ENCODE measurements at places on chromosomes 11 and 22. TPM values are rescaled to one million over a fixed set of nuclear protein-coding genes. Genes with fewer than 3 reads are reported as not detected.

The MUC15 gene
- not detected for total RNA-seq

DNA sequence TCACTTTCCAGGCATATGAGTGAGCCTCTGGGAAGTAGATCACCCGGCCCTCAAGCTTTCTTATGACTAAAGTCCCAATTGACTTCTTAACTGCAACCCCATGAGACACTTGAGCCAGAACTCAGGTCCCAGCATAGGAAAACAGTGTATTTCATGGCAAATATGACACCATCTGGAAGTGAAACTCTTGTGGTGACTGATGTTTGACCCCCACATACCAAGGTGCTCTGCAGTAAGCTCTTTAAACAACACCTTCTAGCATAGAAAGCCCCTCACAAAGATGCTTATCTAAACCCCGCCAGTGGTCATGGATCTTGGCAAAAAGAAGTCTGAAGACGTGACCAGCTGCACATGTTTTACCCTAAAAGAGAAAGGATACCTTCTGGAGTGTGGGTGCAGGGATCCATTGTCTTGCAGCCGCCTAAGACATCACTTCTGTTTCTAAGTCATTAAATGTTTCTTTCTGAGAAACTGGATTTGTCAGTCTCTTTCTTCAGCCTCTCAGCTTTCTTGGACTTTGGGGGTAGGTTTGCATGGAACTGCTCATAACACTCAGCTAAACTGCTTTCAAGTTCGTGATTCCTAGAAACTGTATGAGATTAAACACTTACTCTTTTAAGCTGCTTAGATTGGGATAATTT, 7.4 kb upstream of the PELI3 start:
- DNase-seq = no peak

The SLC22A25 gene
- total RNA-seq = not detected

- no peak for DNase-seq
Observed at GRCh38 chr11:96287822-96288439, 55.1 kb downstream of the MAML2 start.

- DNase-seq = no peak
Observed at GRCh38 chr22:25702040-25702439, 39.9 kb upstream of the MYO18B start.

DNA sequence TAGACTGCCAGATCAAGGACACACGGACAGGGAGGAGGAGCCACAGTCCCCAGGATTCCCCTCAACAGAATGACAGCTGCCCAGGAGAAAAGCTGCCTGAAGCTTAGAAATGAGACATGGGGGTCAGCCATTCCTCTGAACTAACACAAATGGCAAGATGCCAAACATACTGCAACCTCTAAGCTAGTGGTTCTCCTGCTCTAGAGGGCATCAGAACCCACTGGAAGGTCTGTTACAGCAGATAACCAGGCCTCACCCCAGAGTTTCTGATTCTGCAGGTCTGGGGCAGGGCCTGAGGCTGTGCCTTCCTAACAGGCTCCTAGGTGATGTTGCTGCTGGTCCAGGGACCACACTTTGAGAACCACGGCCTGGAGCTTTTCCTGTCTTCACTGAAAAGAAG, 28.6 kb upstream of the BID start:
- no peak for DNase-seq

DNA sequence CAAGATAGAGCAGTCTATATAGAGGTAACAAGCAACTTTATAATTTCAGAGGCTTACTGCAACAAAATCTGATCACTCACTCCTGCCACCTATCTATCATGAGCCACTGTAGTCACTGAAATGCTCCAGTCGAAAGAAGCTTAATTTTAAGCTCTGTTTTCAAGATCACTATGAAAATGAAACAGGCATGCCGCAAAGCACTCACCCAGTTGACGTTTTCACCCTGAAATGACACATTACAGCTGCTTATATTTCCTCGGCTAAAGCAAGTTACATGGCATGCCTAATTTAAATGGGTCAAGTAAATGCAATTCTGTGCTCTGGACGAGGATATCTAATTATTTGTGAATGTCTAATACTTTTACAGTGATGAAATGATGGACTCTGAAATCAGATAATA, 616.3 kb downstream of the FAM181B start:
- DNase-seq = no peak

GRCh38 chr22:19598054-19598855, 74.0 kb upstream of the CLDN5 start:
- DNase-seq = no peak

DNA sequence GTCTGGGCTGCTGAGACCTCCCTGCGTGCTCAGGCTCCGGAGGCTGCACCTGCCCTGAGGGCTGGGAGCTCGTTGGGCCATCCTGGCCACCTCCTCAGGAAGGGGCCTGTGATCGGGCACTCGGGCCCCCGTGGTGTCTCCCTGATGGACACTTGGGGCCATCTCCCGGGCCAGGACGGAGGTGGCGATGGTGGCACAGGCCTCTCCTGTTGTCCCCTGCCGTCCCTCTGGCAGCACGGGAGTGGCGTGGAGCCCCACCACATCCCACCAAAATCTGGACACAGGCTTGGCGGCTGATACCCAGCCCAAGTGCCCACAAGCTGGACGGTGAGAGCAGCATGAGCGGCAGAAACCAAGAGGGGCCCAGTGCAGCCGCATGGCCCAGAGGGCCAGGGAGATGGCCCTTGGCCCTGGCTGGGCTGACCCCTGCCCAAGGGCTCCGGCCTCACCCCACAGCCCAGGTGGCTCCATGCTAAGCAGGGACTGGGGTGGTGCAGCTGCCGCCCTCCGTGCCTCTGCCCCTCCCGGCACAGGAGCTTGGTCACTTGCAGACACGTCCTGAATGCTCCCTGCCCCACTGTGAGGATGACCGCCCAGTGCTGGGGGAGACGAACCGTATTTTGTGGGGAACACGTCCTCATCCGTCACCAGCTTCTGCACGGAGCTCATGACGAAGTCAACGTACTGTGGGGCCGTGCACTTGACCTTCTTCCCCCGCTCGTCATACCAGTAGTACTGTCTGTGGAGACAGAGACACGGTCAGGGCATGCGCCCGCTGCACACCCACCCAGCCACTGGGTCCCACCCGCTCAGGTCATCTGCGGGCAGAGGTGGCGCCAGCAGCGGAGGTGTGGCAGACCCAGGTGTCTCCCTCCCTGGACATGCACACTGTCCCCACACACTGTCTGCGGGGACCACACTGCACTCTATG, 15.6 kb downstream of the MOB2 start:
- DNase-seq = no peak

DNA sequence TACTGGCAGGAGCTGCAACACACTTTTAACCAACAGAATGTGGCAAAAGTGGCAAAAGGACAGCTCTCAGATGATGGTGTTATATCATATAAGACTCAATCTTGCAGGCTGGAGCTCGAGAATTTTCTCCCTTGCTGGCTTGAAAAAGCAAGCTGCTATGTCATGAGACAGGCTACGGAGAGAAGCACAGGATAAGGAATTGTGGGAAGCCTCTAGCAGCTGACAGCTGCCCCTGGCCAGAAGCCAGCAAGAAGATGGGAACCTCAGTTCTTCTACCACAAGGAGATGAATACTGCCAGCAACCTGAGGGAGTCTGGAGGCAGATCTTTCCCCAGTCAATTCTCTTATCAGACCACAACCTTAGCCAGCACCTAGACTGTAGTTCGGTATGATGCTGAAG, 24.6 kb downstream of the FXYD6 start:
- DNase-seq = peak; percentile 57

The LRRC75B gene
- 7.5 TPM for total RNA-seq
